ENCODE measurements at places on chromosomes 7 and 10.

GRCh38 chr10:71911296-71911953, 52.8 kb upstream of the CHST3 start:
- DNase-seq: no peak

GRCh38 chr10:15224948-15225347, 56.5 kb upstream of the NMT2 start:
- no peak for DNase-seq

- no peak for DNase-seq
These were observed 544 bp downstream of the TSPAN33 start for GRCh38 chr7:129144834-129145668.

DNA sequence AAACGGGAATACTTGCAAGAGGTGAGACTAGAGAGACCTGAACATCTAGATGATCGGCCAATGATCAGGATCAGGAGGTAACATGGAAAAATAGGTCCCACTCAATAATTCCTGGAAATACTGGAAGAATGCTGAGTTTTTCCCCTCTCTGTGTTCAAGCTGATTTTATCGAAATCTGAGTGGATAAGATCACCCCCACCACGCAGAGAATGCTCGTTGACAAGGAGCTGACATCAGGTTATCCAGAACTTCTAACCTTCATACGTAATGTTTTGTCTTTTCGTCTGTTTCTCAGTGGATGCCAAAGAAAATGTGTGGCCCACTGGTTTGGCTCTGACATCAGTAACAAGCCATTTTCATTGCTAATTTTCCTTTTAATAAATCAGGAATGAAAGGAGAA, 58.5 kb upstream of the MKX start:
- no peak for DNase-seq

GRCh38 chr7:77282897-77283296, 83.3 kb upstream of the FGL2 start:
- DNase-seq: no peak

GRCh38 chr10:11036424-11037011, 18.8 kb downstream of the CELF2 start:
- no peak for DNase-seq

DNA sequence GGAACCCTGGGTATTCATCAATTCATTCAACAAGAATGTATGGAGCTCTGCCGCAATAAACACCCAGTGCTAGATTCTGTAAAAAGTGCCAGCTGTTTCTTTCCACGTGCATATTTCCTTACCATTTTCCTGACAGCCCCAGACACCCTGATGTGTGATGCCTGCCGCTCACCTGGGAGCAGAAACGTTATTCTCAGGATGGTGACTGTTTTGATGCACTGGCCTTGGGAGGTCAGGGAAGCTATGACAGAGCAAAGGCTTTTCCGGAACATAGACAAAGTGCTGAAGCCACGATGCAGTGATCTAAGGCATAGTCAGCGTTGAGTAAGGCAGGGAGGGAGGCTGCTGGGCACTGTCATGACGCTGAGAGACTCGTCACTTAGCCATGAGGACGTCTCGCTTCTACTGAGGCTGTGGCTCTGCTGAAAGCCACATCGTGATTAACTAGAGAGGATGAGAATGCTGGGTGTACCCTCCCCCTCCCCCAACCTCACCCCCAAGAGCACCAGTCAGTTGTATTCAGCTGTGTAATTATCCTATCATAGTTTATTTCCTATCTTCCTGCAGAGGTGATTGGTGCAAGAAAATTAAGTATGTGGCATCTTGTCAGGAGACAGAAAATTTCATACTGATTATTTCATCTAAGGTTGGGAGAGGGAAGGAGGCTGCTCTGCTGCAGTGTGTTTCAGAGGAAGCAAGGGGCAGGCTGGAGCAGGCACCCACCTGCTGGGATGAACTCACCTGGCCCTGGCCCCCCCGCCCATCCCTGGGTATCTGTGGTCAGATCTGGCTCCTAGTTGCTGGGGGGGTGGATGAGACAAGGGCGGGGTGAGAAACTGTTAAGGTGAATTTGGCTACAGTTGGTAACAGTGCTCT, 48.8 kb upstream of the SMNDC1 start:
- DNase-seq: no peak

DNA sequence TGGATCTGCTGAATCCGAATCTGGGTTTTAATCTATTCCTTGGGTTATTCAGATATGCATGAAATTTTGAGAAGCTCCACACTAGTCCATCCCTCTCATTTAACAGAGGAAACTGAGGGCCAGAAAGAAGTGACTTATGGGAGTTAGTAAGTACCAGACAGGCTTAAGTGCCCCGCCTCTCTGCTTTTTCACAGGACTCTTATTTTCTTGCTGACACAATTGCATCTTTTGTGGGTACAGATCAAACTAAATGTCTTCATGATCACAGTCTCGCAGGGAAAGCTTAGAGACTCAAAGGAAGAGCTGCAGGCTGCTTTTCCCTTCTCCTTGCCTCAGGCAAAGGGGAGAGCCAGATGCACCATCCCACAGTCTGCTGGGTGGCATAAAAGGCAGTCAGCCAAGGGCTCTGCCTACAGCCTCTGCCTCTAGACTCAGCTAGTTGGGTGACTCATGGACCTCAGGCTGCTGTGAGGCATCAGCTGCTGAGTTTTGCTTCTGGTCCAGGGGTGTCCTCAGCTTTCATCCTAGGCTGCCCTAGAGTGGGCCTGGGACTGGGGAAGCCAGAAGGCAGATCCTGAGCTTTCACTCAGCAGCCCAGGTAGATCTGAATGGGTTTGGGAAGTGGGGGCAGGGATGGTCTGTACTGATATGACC, 11.6 kb downstream of the GOLGA7B start:
- DNase-seq: no peak

DNA sequence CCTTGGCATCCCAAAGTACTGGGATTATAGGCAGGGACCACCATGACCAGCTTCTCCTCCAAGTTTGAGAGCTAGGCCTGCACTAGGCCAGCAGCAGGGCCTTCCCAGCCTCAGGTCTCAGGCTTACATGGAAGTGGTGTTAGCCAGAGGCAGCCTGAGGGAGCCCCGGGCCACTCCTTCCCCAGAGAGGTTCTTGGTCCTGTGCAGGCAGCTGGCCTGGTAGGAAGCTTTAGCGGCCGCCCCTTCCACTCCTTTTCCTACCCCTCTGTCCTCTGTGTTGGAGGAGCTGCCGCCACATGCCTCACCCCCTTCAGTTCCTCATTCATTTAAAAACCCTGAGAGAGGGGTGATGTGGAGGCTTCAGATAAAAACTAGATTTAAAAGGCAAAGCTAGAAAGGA, 40.3 kb downstream of the TSPAN15 start:
- DNase-seq: no peak

DNA sequence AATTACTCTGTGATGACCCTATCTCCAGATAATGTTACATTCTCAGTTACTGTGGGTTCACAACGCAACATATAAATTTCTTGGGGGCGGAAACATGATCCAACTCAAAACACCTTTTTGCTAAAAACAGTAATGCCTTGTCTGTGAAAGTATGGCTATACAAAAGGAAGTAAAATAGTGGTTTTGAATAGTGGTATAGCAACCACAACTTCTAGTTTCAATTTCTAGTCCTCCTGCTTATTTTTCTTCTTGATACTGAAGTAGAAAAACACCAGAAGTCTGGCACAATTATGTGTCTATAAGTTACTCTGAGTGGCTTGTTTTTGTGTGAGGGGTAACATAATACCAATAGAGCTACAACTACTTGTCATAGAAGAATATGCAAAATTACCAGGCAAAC, 21.5 kb upstream of the ZNF800 start:
- DNase-seq: no peak

DNA sequence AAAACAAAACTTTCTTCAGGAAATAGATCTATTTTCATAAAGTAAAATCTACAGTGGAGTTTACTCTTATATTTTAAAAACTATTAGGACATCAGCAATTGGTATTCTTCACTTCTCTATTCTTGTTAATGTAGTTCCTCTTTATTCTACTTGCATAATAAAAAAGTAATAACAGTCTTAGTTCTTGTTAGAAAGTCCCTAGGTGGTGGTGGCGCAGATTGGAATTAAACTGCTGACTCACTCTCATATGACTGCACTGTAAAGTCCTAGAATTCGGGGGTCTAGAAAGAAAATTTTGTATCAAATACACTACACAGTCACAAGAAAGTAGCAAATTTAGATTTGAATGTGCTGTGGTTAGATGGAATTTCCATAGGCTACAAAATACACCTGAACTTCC, 44.6 kb upstream of the TES start:
- no peak for DNase-seq

DNA sequence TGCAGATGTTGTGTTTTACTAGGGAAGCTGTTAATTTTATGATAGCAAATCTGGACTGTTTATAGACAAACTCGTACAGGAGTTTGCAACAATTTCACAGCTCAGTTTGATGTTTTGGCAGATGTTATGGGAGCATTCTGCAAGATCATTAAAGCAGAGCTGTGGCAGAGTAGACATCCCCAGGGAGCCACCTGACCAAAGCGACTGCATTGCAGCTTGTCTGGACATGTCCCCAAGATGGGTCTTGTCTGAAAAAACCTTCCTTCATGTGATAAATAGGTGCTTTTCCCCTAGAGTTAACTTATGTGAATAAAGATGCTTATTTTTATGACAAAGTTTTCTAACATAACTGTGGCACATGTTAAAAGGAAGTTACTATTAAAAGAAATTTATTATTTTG, 91.2 kb upstream of the GPR141 start:
- no peak for DNase-seq

GRCh38 chr10:62177111-62177510, 91.5 kb downstream of the RTKN2 start:
- DNase-seq: no peak

DNA sequence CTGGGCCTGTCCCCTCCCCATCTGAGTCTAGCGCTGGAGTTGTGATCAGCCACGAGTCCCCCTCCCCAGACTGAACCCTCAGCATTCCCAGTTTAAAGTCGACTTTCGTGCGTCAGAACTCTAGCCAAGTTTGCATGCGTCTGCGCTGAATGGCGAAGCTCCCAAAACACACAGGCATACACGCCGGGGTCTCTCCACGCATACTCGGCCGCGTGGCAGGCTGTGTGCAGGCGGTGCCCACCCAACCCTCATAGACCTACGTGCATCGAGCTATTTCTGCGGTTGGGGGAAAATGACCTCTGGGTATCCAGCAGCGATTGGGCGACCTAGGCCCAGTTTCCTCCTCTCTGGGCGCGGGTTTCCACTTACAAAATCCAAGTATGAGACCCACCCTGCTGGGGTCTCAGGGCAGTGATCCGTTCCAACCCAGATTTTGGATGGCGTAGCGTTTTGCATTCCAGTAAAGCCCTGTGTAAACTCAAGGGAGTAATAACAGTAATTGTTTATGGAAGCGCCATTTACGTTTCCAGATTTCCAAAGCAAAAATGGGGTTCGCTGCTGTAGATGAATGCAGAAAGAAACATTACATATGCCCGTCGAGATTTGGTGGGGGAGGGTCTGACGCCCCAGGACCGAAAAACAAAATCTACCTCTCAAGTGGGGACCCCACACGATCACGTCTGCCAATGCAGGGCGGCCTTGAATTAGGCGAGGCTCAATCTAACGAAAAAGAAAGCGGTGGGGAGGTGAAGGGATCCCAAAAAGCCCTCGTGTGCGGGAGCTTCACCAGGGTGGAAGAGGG, 2.0 kb upstream of the HMX3 start:
- no peak for DNase-seq

DNA sequence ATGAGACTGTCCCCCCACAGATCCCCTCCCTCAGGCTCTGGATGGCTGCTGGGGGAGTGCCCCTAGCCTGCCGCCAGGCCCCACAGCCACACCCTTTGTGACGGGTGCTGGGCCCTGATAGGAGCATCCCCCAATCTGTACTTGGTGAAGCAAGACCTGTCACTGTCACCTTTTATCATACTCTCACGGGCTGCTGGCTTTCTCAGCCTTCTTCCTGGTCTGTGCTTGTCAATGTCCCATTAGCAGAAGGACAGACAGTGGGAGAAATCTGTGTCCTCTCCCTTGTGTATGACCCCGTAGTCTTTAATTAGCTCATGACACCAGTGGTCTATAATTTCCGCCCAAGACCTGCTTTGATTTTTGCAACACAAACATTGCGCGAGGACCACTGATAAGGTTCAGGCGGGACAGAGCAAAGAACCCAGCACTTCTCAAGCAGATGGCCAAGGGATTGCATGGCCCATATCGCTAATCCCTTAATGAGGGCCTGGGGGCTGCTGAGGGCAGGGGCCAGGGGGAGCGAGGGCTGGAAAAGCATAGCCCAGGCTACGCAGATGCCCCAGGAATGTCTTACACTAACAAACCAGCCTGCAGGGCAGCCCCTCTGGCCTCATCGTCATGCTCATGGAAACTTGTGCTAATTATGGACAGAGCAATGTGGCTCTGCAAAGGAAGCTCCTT, 127.8 kb downstream of the PTPN20 start:
- no peak for DNase-seq

- DNase-seq: no peak
These were observed 43.3 kb downstream of the ETV1 start for GRCh38 chr7:13946181-13946580.

DNA sequence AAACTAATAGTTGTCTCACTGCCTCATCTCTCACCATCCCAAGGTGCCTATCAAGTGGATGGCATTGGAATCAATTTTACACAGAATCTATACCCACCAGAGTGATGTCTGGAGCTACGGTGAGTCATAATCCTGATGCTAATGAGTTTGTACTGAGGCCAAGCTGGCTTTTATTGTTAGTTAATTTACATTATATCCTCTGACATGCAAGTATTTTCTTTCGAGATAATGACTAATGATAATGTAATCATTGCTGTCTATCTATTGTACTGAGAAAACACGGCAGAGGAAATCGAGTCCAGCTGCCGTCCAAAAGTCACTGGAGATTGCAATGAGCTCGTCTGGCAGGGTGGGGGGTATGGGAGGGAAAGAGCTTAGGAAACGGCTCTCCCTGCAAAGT, 172.4 kb upstream of the LANCL2 start:
- DNase-seq: no peak

DNA sequence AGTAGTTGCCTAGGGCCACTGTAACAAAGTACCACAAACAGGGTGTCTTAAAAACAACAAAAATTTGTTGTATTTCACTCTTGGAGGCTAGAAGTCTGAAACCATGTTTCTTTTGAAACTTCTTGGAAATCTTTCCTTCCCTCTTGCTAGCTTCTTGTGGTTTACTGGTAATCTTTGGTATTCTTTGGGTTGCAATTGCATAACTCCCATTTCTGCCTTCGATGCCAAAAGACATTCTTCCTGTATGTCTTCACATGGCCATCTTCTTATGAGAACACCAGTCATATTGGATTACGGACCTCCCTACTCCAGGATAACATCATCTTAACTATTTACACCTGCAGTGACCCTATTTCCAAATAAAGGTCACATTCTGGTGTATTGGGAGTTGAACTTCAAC, 357.4 kb downstream of the PPP1R3A start:
- DNase-seq: no peak
